GM13976 (cell line): ENCODE measurements at places on chromosomes 2 and 18.

DNA sequence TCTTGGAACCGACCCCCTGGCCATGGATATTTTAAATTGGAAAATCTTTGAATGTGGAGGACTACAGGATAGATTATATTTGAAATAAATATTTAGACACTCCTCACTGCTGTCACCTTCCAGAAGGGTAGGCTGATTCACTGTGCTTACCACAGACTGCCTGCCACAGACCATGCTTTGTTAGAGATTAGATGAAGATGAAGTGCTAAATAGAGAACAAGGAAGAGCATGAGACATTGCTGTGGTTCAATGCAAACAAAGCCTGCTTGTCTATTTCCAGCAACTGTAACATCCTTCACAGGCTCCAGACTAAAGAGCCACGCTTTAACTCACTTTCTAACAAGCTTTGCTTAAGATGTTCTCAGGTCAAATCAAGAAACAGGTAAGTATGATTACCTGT lies 81.0 kb upstream of the TMEM17 start:
- DNase-seq = peak; percentile 41

DNA sequence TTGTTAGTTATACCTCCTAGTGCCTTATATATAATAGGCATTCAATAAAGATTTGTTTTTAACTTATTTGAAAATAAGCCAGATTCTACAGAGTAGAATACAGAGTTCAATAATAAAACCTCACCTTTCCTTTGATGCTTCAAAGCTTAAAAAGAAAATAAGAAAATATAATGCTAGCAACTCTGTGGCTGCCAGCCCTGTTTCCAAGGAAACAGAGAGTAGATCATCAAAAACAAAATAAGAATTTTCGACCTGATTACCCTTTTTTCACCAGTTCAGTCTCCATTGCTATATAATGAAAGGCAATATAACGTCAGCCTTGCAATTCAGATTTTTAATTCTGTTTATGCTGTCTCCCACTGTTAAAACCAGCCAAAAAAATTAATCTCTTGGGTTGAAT lies 8.9 kb upstream of the PGAP1 start:
- no peak for DNase-seq

- DNase-seq = no peak
Measured at GRCh38 chr2:27509326-27509725, 12.7 kb downstream of the GCKR start.

- no peak for DNase-seq
Measured at GRCh38 chr2:150166313-150167051, 321.0 kb downstream of the RND3 start.

- DNase-seq = peak; percentile 77
Measured at GRCh38 chr2:42770288-42771131, 6.6 kb upstream of the OXER1 start.

DNA sequence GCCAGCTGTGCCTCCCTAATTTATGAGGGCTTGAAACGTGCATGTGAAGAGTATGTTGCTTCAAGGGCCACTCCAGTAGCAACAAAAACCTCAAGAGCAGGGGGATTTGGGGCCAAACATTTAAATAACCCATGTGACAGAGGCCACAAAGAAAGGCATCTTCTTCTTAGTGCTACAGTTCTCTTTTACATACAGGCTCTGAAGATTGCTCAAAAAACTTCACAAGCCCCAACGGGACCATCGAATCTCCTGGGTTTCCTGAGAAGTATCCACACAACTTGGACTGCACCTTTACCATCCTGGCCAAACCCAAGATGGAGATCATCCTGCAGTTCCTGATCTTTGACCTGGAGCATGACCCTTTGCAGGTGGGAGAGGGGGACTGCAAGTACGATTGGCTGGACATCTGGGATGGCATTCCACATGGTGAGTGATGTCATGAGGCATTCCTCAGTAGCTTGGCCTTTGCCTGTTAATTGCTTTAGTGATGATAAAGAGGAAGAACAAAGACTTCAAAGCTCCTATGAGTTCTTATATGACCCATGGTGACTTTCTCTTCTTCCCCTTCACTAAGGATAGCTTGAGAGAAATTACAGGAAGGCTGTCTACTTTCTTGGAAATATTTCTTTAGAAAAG lies 40.1 kb downstream of the NRP2 start:
- no peak for DNase-seq

DNA sequence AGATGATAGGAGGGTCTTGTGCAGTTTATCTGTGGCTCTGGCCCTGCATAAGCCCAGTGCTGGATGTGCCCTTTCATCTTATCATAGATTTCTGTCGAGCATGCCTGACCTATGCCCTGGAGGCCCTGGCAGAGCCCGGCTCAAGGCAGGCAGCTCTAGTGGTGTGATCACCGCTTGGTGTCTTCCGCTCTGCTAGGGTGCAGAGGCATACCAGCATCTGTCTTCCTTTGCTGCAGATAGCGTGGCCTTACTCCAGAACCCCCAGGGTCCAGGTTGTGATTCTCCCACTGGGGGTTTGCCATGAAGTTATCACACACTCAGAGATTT lies 13.7 kb upstream of the TRAF3IP1 start:
- DNase-seq = no peak

GRCh38 chr2:72908741-72909140 lies 8.6 kb upstream of the EMX1 start:
- no peak for DNase-seq

- DNase-seq = no peak
Measured at GRCh38 chr2:65018141-65018582, 29.0 kb downstream of the SLC1A4 start.

GRCh38 chr2:85838181-85838580 lies 50.6 kb downstream of the ST3GAL5 start:
- DNase-seq = no peak

GRCh38 chr18:78779996-78780718 lies 199.5 kb upstream of the SALL3 start:
- no peak for DNase-seq

DNA sequence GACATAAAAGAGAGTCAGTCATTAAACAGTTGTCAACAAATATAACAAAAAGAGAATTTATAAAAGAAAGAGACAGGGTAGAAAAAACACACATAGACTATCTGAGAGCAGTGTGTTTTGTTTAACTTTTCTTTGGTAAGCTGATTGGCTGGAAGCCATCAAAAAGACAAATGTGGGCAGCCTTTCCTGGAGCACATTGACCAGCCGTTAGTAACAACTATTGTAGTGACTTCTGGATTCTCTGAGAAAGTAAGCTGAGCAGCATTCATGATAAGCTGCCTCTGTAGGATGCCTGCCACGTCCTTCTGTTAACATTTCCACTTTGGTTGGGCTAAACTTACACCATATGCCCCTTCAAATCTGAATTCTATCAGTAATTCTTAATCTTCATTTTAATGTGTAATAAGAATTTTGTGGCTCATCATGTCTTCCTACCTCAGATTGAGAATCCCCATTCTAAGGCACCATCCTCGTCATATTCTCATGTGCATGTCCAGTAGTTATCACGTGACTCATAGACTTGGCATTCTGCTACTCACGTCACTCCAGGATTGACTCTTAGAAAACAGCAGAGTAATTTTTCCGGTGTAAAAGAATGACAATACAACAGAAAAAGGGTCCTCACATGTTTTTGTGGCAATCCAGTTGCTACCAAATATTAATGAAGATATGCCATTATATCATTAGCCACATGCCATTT lies 43.4 kb upstream of the DNAJC10 start:
- DNase-seq = no peak

GRCh38 chr2:181962142-181962541 lies 23.5 kb upstream of the PPP1R1C start:
- no peak for DNase-seq

GRCh38 chr2:6053743-6054142 lies 361.6 kb downstream of the SOX11 start:
- no peak for DNase-seq

DNA sequence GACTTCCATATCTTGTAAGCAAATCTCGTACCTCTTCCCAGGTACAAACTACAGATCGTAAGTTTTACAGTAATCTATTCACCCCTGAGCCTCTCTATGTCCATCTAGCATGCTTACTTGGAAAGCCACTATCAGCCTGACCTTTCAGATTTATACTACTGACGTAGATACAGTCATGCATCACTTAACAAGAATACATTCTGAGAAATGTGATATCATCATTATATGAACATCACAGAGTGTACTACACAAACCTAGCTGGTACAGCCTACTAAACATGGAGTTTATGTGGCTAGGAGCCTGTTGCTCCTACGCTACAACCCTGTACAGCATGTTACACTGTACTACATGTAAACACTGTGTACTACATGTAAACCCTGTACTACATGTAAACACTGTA lies 293.2 kb upstream of the ZNF804A start:
- no peak for DNase-seq

GRCh38 chr18:8847066-8847755 lies 141.9 kb downstream of the MTCL1 start:
- DNase-seq = no peak

GRCh38 chr2:52775674-52776073 lies 991.9 kb upstream of the CHAC2 start:
- DNase-seq = no peak

- no peak for DNase-seq
Measured at GRCh38 chr18:75504469-75504868, 77.0 kb upstream of the SMIM21 start.

DNA sequence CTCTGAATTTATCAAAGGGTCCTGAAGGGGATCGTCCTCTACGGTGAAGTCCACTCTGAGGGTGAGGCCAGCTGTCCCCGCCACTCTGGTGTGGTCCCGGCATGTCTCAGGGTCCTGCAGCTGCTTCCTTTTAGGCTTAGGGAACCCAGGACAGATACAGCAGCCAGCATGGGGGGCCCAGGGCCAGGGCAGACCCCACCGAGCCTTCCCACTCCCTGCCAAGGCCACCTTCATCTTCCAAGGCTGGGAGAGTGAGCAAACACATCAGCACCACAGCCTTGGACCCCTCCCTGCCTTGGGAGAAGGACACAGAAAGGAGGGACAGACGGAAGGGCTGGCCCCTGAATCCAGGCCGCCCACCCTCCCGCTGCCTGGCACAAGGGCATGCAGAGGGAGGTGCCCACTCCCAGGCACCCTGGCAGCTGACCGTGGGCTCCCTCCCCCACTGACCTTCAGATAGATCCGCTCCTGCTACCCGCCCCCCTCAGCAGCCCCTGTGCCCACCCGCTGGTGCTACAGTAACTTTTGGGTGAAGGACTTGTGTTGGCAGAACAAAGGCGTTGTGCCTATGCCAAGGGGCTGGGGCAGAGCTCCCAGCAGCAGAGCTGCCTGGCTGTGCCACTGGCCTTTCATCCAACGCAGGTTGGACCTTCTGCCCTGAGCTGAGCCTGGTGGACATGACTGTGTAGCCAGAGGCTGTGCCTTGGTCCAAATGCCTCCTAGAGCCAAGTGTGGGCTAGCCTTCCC lies 7.6 kb downstream of the CYP26B1 start:
- DNase-seq = no peak

GRCh38 chr2:157433394-157433793 lies 10.5 kb downstream of the CYTIP start:
- DNase-seq = no peak

DNA sequence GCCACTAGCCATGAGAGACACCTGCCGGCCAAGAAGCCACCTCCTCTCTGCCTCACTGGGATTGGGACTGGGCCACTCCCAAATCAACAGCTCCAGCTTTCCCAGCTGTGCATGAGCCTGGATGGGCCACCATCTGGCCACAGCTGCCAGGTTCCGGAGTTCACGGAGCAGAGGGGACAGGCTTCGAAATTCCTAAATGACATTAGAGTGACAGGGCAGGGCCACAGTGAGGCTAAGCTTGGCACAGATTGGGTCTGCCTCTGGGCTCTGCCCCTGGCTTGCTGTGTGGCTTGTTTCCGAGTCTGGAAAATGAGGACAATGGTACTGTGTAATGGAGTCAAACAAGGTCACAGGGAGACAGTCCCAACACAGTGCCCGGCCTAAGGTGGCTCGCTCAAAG lies 6.5 kb downstream of the DIPK1C start:
- DNase-seq = no peak

DNA sequence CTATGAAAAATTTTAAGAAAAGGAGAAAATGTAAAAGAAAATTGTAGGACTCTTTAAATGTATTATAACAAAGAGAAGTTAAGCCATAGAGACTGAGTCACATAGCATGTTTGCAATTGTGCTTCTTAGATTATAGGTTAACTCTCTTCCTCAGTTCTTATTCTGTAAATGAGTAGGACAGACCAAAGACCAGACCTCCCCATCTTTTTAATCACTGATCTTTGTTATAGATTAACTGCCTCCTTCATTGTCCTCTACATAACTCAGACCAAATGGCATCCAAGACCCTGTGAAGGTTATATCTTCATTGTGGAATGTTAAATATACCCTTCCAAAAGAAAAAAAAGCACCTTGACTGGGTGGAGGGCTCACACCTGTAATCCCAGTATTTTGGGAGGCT lies 316.9 kb upstream of the LRRTM4 start:
- no peak for DNase-seq

- no peak for DNase-seq
Measured at GRCh38 chr18:48090702-48091101, 160.2 kb upstream of the SMAD2 start.

DNA sequence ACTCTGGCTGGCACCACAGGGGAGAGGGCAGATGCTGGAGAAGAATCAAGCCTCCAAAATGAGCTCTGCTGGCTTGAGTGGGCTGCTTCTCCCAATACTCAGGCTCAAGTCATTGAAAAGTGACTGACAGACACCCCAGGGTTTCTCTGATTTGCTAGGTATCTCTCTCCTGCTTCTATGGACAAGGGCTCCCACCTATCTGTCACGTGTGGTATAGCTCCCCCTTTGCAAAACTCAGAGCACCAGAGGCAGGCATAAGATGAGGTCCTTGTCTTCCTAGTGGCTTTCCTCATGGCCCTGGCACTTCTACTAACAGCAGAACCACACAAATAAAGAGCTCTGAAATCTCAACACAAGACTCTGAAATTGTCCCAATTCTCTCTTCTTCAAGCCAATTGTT lies 105.2 kb downstream of the GALNT14 start:
- no peak for DNase-seq

DNA sequence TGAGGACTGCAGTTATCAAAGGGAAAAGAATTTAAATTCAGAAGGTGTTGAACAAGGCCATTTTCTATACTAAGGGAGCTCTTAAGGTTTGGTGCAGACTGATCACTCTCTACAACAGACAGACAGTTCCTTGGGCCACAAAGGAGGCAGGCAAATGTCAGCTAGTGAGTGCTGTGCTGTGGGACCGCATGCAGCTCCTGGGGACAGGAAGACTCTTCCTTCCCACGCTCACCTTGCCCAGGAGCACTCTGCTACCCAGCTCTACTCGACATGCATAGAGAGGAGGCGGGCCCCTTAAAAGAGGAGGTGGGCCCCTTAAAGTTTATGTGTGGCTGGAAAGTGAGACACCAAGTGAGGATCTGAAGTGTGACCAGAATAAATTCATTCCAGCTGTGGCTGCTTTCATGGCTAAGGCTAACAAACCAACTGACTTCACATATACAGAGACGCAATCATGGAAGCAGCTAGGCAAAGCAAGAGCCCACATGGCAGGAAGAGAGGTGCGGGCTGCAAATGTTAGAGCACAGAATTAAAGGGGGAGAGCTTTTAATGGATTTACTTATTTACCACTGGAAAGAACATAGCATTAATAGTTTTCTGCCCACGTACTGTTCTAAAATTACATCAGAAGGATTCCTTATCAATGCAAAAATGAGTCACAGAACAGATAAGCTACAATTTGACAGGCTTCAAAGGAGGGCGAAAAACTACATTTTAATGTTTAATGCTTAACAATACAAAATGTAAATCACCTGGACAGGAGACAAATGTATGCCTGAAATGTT lies 101.4 kb upstream of the RNU4ATAC start:
- no peak for DNase-seq
